ENCODE measurements at places on chromosomes 13 and 19.

DNA sequence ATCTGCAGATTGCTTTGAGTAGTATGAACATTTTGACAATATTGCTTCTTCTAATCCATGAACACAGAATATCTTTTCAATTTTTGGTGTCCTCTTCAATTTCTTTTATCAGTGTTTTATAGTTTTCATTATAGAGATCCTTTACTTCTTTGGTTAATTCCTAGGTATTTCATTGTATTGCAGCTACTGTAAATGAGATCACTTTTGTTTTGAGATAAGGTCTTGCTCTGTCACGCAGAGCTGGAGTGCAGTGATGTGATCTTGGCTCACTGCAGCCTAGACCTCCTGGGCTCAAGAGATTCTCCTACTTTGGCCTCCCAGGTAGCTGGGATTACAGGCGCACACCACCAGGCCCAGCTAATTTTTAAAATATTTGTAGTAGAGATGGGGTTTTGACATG, 9.8 kb downstream of the CYP2A7 start:
- DNase-seq: no peak

DNA sequence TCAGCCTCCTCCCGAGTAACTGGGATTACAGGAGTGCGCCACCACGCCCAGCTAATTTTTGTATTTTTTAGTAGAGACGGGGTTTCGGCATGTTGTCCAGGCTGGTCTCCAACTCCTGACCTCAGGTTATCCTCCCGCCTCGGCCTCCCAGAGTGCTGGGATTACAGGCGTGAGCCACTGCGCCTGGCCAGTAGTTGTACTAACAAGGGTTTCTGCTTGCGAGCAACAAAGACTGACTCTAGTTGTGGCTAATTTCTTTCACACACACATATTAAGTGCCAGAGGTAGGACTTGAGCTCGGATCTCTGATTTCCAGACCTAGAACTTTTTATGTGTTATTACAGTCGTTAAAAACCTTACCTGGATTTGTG, 635 bp upstream of the PCCA start:
- DNase-seq: no peak

DNA sequence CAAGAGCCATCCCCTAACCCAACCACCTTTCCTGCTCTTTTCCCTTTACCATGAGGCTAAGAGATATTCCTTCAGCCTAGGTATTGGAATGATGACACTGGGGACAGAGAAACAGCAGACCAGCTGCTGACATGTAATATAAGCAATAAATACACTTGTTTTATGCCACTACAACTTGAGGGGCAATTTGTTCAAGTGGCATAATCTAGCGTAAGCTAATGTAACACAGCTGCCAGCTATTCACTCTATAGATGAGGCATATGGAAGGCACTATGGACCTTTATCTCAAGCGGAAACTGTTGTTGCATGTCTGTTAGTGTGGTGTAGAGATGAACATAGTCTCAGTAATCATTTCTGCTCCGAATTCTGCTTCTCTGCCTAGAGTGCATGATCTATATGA, 111.1 kb downstream of the STARD13 start:
- no peak for DNase-seq

DNA sequence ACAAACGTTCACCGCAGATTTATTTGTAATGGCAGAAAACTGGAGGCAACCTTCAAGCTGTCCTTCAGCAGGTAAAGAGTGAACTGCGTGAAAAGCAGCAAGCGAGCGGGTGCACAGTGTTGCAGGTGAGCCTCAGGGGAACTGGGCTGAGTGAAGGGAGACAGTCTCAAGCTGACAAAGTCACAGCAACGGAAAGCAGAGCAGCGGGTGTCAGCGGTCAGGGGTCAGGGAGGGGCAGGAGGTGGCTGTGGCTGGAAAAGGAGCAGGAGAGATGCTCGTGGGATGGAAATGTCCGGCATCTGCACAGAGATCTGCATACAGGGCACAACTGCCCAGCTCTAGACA, 8.5 kb upstream of the RASA3 start:
- DNase-seq: no peak

DNA sequence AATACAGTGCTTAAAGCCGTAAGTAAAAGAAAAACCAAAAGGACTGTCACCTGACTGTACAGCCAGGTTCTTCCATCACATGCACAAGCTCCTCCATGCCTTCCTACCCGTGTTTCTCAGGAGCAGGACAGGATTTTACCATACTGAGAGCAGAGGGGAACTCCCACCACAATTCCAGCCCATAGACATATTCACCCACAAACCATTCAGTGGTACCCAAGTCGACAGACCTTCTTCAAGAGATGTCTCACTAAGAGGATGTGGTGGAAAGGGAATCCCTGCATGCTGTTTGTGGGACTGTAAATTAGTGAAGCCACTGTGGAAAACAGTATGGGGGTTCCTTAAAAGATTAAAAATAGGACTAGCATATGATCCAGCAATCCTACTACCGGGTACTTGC, 66.9 kb upstream of the DOCK9 start:
- no peak for DNase-seq

DNA sequence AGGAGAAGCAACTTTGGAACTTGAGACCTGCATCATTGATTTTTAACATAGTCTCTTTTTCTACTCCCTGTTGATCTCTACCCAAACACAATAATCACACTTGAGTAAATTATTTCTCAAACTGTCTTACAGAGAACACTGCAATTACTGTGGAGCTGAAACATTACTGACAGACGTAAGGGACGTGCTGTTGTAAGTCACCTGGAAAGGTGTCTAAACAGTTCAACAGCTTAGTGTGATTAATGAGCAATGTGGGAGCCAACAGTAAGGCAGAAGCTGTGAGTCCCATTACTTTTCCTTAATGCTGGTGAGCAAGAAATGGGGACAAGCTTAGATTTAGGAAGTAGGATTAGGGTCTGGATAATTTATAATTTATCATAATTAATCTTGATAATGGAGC, 265.7 kb downstream of the DLEU7 start:
- DNase-seq: no peak

- peak; percentile 64 for DNase-seq
Observed at GRCh38 chr13:69565334-69565733, 542.3 kb upstream of the ATXN8OS start.

GRCh38 chr13:41460930-41461329, 3.6 kb downstream of the RGCC start:
- DNase-seq: no peak

GRCh38 chr13:84951128-84951527, 848.1 kb downstream of the SLITRK6 start:
- no peak for DNase-seq

DNA sequence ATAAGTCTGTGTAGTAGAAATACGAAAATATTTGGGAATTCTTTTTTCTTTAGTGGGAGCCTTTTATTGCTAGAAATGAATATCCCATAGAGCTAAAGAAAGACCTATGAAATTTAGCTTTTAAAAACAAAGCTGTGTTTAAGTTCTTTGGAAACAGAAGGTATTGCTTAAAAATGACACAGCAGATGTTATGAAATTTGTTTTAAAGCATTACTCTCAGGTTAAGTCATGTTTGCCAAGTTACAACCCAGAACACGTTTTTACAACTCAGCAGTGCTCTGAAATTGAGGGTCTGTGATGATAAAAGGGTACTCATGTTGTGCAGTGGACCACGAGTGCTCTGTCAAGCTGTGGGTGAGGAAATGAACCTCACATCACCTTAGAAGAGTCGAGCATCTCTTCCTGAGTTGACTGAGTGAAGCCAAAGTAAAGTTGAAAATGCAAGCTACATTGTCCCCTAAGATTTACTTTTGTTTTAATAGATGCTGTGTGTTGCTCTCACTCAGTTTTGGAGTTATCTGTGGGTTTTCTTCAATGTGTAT, 161.1 kb downstream of the SHISA2 start:
- DNase-seq: no peak

- DNase-seq: no peak
Observed at GRCh38 chr19:34366738-34367623, 2.0 kb downstream of the GPI start.

DNA sequence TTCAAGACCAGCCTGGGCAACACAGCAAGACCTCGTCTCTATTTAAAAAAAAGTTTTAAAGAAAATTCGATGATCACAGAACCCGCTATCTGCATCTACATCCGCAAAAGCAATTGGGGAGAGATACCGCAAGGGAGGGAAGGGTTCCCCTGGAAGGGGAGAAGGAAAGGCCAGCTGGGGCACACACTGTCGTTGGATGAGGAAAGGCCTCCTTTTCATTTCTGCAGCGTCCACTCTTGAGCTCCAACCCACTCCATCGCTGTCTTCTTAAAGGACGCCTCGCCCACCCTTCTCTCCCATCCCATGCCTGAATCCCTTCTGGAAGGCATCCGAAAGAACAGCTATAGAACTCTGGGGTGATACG, 3.2 kb upstream of the PRKCG start:
- no peak for DNase-seq

DNA sequence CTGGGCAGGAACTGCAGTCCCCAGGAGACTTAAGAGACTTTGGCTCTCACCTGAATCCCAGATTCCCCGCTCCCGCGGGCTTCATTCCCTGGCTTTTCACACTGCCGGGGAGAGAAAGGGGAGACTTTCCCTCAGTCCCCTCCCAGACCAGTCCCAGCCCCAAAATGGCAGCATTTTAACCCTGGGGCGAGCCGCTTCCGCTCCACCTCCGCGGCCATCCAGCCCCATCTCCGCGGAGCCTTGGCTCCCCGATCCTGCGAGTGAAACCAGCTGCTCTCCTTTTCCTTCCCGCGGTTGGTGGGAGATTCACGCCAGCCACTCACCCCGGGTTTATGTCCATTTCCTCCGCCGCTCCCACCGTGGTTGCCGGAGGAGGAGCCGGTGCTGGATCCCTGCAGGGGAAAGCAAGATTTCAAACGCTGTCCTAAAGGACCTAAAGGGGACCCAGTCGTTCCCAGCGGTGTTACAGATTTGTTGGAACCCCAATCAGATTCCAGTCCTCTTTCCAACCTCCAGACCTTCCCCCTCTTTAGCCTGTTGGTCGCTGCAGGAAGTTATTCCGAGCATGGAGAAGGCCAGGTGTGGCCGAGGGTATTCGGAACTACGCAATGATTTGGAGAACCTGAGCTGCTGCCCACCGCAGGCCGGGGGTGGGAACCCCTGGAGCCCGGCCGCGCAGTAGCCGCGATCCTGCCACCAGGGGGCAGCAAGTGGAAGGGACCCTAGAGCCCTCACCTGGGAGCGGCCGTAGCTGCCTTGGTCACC, 3.4 kb downstream of the DMKN start:
- DNase-seq: peak; percentile 95

- DNase-seq: no peak
Observed at GRCh38 chr13:42486711-42487198, 87.2 kb upstream of the TNFSF11 start.

DNA sequence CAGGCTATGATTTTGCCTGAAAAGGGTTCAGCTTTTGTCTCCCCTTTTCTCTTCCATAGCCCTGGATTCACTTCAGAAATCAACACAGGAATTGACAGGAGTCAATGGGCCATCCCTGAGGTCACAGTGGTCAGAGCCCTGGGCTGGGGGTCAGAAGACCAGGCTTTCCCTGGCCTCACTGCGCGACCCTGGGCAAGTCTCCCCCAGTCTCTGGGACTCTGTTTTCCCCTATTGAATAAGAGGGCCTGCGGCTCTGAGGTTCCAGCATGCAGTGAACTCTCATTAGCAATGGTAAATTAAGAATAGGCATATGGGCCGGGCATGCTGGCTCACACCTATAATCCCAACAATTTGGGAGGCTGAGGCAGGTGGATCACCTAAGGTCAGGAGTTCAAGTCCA, 30.7 kb upstream of the VSTM2B start:
- DNase-seq: no peak

DNA sequence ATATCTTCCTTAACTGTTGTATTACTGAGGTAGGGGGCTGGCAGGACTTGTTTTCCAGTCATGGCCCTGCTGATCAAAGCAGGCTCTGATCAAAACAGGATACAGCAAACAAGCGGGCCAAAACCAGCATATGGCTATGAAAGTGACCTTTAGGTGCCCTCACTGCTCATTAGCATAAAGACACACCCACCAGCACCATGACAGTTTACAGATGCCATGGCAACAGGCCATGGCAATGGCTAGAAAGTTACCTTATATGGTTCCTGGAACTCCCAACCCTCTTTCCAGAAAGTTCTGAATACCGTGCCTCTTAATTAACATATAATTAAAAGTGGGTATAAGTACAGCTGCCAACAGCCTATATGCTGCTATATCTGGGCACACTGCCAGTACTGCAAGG, 551.4 kb upstream of the SGCG start:
- DNase-seq: no peak

DNA sequence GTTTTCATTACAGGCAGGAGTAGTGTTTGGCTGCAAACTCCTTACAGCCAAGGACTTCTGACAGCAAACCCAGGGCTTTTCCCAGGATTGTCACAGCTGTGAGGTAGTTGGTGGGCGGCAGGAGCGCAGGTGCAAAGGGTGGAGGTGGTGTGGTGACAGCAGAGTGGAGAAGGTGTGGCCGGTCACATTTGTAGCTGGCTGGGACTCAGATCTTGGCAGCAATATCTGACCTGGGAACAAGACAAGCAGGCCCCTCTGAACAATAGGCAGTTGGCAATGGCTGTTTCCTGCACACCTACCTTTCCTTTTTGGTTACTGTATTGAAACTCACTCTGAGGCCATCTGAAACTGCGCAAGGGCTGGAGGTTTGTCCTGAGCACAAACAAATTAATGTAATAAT, 327.3 kb downstream of the COG6 start:
- no peak for DNase-seq

- DNase-seq: peak; percentile 56
Observed at GRCh38 chr13:100721885-100722512, 47.4 kb upstream of the TMTC4 start.

GRCh38 chr13:39913339-39913738, 257.9 kb downstream of the COG6 start:
- no peak for DNase-seq

- no peak for DNase-seq
Observed at GRCh38 chr19:19067276-19068072, 3.7 kb downstream of the SLC25A42 start.

- no peak for DNase-seq
Observed at GRCh38 chr13:102234618-102235017, 167.2 kb downstream of the FGF14 start.

DNA sequence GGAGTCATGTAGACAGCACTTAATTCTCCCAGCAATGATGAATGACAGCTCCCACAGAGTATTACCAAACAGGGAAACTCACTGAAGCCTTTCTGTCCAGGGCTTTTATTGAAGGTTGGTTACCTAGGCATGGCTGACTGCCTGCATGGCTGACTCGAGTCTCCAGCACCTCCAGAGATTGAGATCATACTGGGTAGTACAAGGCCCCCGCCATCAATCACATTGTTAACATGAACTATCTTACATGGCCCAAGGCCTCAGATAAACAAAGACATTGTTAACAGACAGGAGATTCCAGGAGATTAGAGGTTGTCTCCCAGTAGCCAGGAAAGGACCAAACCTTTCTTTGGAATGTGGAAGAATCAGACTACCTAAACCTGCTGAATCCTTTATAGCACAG, 128.3 kb upstream of the LSM14A start:
- DNase-seq: no peak

DNA sequence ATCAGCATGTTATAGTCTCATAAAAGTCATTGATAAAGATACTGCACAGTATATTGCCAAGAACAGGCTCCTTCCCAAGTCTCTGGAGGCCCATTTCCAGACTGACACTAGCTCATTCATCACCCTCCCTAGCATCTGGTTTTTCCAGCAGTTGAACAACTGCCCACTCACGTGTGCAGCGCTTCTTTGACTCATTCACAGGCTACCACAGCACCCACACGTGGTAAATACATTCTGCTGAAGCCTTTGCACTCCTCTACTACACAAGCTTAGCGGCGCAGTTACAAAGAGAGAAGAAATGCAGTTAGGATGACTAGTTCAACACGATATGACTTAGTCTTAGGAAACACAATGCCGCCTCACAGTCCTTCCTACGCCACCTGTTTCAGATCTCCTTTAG, 87.7 kb downstream of the DOCK9 start:
- DNase-seq: no peak

GRCh38 chr19:15432629-15433518, 14.1 kb upstream of the AKAP8L start:
- peak; percentile 90 for DNase-seq
